ENCODE measurements at places on chromosomes 5 and 9.

DNA sequence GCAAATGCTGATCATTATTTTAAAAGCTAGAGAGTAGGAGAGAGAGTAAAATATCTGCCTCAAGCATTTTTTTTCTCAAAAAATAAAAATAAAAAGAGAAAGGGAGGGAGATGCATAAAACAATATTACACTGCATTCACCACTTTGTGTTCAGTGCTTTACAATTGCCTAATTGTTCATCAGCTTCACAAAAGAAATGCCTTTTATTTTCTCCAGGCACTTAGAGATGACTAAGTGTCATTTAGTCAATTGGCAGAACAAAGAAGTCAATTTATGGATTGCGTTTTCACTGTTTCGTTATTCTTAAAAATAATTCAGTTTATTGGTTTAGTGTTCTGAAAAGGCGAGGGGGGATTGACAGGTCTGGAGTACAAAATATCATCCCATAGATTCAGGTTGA is 232.5 kb upstream of the CCNH start:
- DNase-seq: peak; percentile 8

GRCh38 chr9:120925535-120926396 is 830 bp downstream of the TRAF1 start:
- DNase-seq: no peak

GRCh38 chr9:129131300-129132145 is 20.3 kb downstream of the PTPA start:
- DNase-seq: peak; percentile 84

GRCh38 chr9:86788456-86788855 is 158.8 kb downstream of the GAS1 start:
- no peak for DNase-seq

- peak; percentile 50 for DNase-seq
Measured at GRCh38 chr5:122195802-122196394, 66.6 kb downstream of the ZNF474 start.

GRCh38 chr9:105331160-105331559 is 86.7 kb downstream of the SLC44A1 start:
- DNase-seq: no peak

GRCh38 chr5:167982-168660 is 23.2 kb upstream of the LRRC14B start:
- DNase-seq: no peak

GRCh38 chr5:148179234-148179824 is 11.0 kb downstream of the SPINK14 start:
- DNase-seq: peak; percentile 2

GRCh38 chr5:4627131-4627530 is 513.0 kb upstream of the ADAMTS16 start:
- no peak for DNase-seq

GRCh38 chr9:134002796-134003195 is 10.7 kb upstream of the VAV2 start:
- no peak for DNase-seq

GRCh38 chr5:160185626-160186360 is 43.5 kb upstream of the FABP6 start:
- no peak for DNase-seq

DNA sequence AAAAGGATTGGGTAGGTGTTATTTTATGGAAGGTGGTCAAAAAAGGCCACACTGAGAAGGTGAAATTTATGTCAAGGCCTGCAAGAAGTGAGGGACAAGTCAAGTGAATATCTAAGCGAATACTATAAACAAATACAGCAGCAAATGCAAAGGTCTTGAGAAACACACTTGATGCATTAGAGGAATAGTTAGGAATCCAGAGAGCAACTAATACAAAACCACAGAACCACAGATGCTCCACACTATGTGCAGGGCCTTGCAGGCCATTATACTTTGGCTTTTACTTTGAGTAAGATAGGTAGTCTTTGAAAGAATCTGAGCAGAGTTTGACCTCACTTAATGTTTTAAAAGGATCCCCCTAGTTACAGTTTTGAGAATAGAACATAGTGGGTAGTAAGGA is 4.6 kb downstream of the ZNF622 start:
- no peak for DNase-seq

DNA sequence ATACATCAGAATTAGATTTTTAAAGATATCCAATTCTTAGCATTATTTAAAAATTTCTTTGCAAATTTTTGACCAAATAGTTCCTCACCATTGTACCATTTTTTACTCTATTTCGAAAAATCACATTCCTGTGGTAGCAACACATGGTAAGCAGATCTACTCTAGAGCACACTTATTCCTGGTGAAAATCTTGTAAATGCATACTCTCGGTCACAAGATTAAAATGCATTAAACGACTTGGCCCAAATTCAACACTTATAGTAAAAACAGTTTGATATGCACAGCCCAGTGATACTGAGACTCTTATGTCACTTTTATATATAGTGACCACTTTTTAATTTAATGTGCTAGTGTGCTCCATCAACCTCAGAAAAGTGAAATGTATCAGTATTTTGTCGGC is 208.8 kb upstream of the TARS1 start:
- no peak for DNase-seq

- no peak for DNase-seq
Measured at GRCh38 chr5:131654776-131655175, 19.7 kb upstream of the RAPGEF6 start.

DNA sequence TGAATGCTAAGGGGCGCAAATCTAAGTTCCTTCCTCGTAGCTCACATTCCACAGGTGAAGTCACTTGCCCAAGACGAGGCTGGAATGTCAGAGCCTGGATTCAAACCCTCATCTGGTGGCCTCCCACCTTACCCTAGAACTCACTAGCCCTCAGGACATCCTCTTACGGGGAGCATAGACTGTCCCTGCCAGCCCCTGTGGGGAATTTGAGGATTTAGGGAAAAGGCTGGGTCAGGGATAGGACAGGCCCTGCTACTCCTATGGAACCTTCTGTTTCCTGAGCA is 45.0 kb downstream of the IRF1 start:
- no peak for DNase-seq

GRCh38 chr5:17766031-17766430 is 131.8 kb downstream of the TAF11L14 start:
- no peak for DNase-seq

- DNase-seq: no peak
Measured at GRCh38 chr5:29654954-29655353, 1538.5 kb upstream of the CDH6 start.

- no peak for DNase-seq
Measured at GRCh38 chr5:147481874-147482705, 27.8 kb downstream of the DPYSL3 start.

DNA sequence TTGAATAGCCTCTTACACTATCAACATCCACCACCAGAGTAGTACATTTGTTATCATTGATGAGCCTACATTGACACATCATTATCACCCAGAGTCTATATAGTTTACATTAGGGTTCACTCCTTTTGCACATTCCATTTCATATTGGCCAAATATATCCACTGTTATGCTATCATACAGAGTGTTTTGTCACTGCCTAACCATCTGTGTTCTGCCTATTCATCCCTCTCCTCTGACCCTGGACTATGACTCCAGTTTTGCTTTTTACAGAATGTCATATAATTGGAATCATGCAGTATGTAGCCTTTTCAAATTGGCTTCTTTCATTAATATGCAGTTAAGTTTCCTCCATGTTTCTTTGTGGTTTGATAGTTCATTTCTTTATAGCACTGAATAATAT is 904.7 kb downstream of the TLE1 start:
- DNase-seq: no peak

- no peak for DNase-seq
Measured at GRCh38 chr5:9166202-9167112, 379.4 kb downstream of the SEMA5A start.

DNA sequence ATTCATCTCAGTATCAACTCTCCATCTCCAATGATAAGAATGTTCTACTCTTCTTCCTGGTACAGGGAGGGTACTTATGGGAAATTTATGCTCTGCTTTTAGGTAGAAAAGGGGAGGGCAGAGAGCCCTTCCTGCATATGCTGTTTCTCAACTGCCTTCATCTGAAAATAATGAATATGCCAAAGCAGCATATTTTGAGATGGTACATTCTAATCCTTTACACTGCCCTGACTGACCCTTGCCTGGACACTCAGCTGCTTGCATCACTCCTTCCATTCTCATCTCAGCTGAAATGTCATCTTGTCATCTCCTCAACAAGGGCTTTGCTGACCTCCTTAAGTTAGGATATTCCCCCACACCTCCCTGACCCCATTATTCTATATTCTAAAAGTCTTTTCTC is 68.5 kb downstream of the ALDH7A1 start:
- no peak for DNase-seq

GRCh38 chr5:132179405-132179804 is 48.2 kb downstream of the P4HA2 start:
- DNase-seq: no peak

GRCh38 chr9:114313186-114313585 is 9.7 kb upstream of the ORM1 start:
- DNase-seq: no peak

DNA sequence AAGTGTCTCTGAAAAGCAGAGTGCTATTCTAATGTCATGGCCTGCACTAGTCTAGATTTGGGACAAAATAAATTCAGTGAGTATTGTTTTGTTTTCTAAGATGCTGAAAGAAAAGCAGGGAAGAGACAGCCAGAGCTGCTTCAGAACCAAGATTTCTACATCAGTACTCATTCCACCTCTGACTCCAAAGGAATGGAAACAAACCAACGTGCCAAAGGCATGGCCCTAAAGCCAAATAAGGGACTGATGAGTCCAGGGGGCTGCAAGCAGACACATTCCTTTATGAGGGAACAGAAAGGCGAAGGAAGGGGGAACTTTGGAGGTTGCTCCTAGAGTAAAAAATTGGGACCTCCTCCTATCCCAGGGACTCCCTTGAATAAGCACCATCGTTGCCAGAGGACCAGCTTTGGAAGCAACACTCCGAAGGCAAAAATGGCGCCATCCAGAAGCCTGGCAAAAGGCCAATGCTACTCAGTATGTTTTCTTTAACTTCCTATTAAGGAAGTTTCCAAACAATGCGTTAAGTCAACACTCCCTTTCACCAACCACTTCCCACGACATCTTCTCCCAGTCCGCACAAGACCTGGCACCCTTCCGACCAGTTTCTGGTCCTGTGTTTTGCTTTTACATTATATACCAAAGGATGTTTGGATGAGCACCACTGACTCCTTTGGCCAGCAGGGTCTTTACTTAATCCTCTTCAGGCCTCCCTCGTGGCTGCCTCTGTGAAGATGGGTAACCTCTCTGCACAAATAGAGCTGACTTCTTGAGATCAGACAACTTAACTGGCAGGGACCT is 31.6 kb downstream of the ADAM19 start:
- DNase-seq: no peak

DNA sequence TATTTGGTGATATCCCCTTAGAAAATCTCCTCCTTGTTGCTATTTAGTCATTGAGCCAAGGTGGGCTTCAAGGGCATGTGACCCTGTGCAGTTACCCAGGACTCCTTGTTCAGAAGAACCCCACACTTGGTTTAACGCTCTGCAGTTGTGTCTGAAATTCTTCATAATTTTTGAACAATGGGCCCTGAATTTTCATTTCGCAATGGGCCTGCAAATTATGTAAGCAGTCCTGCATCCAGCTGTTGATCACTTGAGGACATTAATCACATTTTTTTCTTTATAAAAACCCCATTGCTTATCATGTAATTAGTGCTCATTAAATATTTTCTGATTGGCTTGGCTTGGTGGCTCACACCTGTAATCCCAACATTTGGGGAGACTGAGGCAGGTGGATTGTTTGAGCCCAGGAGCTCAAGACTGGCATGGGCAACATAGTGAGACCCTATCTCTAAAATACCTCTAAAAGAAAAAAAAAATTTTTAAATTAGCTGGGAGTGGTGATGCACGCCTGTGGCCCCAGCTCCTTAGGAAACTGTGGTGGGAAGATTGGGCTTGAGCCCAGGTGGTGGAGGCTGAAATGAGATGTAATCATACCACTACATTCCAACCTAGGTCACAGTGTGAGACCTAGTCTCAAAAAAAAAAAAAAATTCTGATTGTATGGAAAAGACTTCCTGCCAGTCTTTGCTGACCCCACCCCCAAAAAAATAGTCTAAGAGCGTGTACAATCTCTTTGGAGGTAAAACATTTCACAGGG is 194.2 kb upstream of the HAPLN1 start:
- no peak for DNase-seq

DNA sequence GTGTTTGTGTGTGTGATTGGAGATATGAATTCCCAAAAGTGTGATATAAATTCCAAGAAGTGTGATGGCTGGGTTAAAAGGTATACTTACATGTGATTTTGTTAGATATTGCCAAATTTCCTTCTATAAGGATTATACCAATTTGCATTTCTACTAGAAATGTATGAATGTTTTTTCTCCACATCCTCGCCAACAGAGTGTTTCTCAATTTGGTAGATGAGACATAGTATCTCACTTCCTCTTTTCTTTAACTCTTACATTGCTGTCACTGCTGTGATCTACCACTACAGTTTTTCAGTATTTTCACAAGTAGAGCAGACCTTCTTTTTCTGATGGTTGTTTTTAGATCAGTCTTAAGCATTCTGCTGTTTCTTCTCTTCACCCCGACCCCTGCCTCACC is 111.3 kb downstream of the FER start:
- no peak for DNase-seq

DNA sequence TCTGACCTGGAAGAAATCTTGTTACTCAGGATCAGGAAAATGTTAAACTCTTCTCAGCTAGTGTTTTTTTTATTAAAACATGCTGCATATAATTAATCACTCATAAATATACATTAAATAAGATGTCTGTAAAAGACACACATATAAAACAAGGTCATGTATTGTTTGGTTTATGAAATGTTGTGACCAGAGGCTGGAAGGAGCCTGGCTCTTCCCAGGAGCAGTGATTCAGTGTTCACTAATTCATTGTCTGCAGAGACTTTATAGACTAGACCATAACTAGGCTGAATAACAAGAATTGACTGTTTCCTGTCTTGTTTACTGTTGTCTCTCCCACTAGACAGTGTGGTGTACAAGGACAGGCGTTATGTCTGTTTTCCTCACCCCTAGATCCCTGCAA is 49.1 kb upstream of the ANKRD55 start:
- DNase-seq: peak; percentile 20

GRCh38 chr9:129853614-129854013 is 18.4 kb downstream of the USP20 start:
- no peak for DNase-seq

DNA sequence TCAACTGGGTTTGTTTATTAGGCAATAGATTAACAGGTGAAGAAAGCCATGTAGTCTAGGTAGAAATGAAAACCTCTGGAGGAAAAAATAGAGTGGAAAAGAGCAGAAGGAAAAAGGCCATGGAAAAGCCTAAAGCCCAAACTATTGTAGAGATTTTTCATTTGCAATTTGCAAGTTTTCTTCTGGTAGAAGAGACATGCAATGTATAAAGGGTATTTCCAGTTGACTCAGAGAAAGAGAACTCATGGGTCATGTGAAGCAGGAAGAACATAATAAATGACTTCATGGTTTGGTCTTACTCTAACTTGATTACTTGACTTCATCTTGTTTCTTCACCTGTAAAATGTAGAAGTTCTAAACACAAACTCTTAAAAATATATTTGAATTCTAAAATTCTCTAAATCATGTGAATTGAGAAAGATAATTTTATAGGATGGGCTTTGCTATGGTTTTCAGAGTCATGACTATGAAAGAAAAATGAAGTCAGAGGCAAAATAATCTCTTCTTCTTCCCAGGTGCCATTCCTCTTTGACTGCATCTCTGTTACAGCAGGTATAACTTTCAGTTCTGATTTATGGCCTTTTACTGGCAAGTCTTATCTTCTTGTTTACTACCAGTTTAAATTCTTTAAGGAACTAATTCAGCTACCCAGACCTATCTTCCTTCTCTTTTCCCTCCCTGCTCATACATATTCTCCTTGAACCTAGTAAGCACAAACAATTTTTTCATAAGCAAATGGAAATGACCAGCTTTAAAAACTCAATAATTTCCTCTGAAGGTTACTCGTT is 47.7 kb upstream of the TMC1 start:
- DNase-seq: no peak
